GM18507 (cell line): ENCODE measurements at places on chromosomes 6 and 20.
A peak's percentile ranks its signal among the peaks of the same experiment; 100 is the strongest.

DNA sequence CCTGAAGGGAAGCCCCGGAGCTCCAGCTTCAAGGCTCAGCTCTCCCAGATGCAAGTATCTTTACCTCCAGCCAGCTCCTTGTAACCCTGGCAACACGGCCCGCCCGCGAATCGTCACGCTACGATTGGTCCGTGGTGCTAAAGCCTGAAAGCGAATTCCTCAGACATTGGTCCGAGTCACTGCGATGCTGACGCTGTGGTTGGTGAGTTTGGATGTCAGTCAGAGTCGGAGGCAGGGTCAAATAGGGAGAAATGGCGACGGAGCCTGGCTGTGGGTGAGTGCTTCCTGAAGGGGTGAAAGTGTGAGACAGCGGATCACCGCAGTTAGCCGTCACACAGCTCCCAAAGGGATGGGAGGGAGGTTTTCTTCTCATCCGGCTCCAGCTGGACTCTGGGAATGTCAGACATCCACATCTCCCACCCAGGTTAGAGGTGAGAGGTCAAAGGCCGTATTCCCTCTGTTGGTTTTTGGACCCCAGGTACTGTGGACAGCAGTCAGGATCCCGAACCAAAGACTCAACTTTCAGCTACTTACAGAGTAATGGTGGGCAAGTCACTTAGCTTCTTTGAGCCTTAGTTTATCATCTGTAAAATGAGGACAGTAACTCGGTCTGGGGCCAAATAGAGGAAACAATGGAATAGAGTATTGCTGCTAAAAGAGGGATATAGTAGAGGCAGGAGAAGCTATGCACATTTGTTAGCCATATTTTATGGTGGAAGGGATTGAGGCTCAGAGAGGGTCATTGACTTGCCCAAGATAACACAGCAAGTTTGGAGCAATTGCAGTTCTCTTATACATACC lies at the start of gene ZSWIM1:
ZSWIM1 (plus strand) TSS at position 240 of the 801 bp plus-strand sequence. CDS start 1,366 bp downstream, outside the sequence.
- peak; percentile 93 for DNase-seq

- no peak for DNase-seq
Measured at GRCh38 chr6:124073021-124073420, 269.4 kb downstream of the NKAIN2 start.

DNA sequence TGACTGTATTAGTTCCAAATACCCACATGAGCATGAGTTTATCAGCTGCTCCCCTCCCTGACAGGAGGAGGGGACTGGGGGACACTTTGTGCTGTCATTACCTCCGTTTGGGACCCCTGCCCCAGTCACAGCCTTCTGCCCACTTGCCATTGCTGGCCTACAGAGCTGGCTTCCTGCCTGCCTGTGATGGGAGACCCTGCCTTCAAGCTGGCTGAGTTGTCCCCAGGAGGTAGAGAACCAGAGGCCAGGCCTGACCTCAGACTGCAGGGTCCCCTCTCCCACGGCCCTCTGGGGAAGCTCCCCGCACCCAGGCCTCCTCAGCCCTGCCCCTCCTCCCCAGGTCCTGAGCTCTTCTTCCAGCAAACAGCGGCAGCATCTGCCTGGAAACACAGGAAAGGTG lies 105.5 kb downstream of the JPH2 start:
- no peak for DNase-seq

DNA sequence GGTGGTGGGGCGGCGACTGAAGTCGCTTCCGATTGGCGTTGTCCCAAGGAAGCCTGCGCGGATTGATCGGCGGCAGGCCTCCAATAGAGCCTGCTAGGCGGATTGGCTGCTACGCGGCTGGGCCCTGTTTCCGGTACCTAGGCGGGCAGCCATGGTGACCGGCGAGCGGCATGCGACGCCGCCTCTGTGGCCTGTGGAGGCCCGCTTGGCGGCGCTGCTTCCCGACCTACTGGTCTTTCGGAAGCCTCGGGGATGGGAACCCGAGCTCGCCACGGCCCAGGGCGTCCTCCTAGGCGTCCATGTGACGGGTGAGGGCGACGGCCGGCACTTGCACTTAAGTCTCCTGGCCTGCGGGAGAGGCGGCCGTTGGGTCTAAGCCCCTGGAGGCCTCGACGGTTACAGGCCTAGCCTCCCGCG lies 28.1 kb downstream of the NFYA start:
- no peak for DNase-seq

DNA sequence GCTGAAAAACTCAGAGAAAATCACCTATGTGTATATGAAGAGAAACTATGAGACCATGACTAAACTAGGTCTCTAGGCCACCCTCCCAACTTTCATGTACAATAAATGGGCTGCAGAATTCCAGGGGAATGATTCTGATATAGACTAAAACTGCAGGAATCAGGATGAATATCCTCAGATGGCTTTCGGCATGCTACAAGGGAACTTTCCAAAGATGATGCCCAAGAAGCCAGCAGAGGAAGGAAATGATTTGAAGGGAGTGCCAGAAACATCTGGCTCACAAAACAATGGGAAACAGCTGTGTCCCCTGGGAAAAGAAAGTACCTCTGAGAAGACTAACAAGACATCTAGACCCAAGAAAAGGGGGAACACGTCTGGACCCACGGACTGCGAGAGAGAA lies 41.1 kb downstream of the PLN start:
- no peak for DNase-seq

- DNase-seq = no peak
Measured at GRCh38 chr6:165605182-165605875, 57.7 kb downstream of the PDE10A start.

DNA sequence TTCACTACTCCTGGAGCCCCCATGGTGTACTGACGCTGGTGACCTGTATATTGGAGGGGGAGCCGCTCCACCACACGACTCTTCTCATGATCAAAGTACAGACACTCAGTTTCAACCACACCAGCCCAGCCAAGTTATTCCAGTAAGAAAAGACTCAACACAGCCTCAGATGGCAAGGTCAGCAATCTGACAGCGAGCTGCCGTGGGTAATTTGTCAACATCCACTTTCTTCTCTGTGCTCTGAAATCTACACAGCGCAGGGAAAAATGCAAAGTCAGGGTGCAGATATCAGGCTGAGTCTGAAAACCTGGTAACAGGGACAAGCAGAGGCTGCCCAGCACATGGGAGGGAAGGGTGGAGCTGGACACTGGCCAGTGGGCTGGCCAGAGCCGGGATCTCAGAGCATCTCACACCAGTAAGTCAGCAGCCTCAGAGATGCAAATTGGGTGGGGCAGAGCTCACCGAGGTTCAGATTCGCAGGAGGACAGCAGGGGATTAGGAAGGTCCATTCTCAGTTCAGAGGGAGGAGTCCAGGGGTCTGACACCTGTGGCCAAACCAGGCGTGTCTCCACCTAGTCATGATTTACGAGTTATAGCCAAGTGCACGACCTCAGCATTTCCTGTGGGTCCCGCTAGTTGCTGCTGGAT lies 44.5 kb upstream of the RPS6KA2 start:
- no peak for DNase-seq

GRCh38 chr6:38078671-38079070 lies 259.1 kb downstream of the ZFAND3 start:
- DNase-seq = no peak

DNA sequence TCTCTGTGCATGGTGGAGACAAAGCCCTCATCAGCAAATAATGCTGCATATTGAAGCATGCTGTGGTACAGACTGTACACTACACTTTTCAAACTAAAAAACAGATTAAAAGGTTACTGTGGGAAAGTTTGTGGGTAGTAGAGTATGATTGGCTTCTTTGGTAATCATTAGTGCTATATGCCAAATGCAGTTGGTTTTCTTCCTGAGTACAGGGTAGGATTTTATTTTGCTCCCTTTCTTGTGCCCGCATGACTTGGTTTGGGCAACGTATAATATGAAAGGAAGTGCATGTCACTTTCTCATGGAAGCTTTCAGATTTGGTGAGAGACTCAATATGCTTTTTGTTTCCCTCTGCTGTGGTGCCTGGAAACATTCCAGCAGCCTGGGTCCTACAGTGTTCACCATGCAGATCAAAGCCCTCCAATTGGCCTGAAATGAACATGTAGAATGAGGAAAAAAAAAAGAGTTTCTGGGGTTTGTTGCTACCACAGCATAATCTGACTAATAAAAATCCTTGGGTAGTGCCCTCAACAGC lies 270.7 kb upstream of the ADGRB3 start:
- DNase-seq = no peak

- no peak for DNase-seq
Measured at GRCh38 chr20:45341579-45341938, 6.7 kb downstream of the SDC4 start.

DNA sequence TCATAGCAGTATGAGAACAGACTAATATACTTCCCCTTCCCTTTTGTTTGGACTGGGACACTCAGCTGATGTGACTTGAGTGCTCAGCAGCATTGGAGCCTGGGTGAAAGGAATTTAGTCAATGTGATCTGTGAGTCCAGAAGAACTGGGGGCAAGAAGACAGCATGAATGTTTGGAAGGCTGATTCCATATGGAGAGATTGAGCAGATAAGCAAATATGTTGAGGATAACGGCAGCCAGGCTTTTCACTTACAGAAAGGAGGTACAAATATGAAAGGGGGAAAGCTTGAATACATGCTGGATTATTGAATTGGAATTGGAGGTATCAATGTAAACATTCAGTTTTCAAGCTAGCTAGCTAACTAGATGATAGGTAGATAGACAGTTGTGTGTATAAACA lies 37.8 kb upstream of the SMAP1 start:
- DNase-seq = no peak
